ENCODE measurements at places on chromosomes 2 and 18. TPM values are rescaled to one million over a fixed set of nuclear protein-coding genes. Genes with fewer than 3 reads are reported as not detected.

The ABCG8 gene
- total RNA-seq = 0.09 TPM

The TMEM37 gene
- not detected for total RNA-seq

The CCDC195 gene
- not detected for total RNA-seq

The STPG4 gene
- total RNA-seq = not detected

The ING5 gene
- total RNA-seq = 63.0 TPM

- H3K27me3 ChIP-seq = no peaks in the 10 kb centered on the region
- DNase-seq = no peak
- H3K4me1 ChIP-seq = peaks cover 53% of the 10 kb centered on the region
- no peaks in the 10 kb centered on the region for H3K36me3 ChIP-seq
- H3K27ac ChIP-seq = no peak overlapping the region
- H3K4me3 ChIP-seq = no peak overlapping the region
Measured at GRCh38 chr2:236970656-236971010, 115.1 kb upstream of the COPS8 start.

DNA sequence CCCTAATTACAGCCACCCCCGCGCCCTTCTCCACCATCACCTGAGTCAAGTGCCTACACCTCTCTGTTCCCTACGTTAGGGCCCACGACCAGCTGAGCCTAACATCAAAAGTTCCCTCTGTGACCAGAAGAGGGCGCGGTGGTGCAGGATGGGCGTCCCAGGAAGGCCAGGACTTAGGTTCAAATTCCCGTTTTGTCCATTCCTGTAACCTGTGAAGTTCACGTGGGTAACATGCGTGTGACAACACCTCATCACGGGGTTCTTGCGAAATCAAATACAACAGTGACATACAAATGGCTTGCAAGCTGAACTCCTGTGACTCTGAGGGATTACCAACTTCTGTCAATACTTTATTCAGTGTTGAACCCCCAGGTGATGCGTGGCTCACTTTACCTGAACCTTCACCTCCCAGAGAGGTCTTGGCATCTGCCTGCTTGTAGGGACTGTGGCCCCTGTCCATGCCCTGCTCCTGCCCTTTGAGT lies 207.9 kb downstream of the ARL4C start:
- no peaks in the 10 kb centered on the region for H3K27me3 ChIP-seq
- DNase-seq = peak; percentile 70
- H3K27ac ChIP-seq = peak overlapping the region; percentile 100
- H3K4me3 ChIP-seq = no peak overlapping the region
- no peaks in the 10 kb centered on the region for H3K36me3 ChIP-seq

Data from T-cell (primary cell).